GF-D8 (cell line): ENCODE measurements at places on chromosomes 7 and 10.

DNA sequence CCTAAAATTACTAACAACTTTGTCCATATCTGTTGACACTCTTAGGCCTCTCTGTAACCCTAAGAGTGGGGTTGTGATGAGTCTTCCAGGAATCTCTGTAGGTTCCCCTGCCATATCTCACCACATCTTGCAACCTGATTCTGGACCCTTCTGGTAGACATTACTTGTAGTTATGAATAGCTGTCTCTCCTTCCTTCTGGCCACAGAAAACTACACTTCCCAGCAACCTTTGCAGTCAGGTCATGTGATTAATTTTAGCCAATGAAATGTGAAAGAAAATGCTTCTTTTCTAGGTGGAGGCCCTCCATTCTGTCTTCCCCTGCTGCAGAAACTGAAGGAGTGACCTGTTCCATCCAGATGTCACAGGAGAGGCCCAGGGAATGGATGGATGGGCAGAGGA lies 147.6 kb upstream of the AOAH start:
- DNase-seq, result no peak

GRCh38 chr7:101686030-101686429 lies 56.9 kb upstream of the MYL10 start:
- DNase-seq, result no peak

DNA sequence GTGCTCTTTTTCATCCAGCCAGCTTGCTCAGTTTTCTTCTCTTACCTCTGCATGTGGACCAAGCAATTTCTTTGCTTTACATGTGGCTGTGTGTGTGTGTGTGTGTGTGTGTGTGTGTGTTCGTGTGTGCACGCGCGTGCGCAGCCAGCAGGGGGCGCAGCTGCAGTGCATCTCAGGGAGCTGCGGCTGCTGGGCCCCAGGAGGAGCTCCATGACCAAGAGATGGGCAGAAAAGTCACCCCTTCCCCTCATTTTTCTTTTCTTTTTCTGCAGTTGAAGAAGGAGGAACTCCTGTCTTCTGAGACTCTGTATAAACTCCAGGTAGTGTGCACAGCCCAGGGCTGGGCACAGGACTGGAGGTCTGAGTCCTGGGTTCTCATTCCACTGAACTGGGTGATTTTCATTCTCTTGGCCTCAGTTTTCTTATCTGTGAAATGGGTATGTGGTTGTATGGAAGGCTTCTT lies 41.8 kb downstream of the BLNK start:
- DNase-seq, result no peak

DNA sequence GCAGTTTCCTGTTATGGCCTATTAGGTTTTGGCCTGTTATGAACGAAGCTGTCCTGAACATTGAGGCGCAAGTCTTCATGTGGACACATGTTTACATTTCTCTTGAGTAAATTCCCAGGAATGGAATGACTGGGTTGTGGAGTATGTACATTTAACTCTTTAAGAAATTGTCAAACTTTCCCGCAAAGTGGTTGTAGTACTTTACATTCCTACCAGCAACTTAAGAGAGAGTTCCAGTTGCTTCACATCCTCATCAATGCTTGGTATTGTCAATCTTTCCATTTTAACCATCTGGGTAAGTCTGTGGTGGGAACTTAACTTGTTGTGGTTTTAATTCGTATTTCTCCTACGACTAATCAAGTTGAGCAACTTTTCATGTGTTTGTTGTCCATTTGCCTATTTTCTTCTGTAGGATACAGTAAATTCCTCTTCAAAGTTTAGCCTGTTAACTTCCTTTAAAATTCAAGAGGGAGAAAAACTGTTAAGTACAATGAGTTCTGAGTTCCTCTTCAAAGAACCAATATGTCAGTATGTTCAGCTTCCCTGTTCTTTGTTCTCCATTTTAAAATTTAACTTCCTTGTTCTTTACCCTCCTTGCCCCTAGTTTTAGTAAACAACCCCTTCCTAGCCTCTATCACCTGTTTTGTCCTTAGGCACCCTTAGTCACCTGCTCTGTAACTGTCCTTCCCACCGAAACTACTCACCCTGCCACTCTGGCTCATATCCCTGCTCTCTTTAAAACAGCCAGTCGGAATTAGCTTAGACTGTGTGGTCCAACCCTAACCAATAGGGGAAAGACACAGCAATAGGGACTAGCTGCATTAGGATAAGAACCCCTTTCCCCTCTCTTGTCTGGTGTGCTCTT lies 74.0 kb downstream of the FAM241B start:
- DNase-seq, result no peak

- DNase-seq, result no peak
Measured at GRCh38 chr10:21047511-21047910, 150.4 kb upstream of the NEBL start.

DNA sequence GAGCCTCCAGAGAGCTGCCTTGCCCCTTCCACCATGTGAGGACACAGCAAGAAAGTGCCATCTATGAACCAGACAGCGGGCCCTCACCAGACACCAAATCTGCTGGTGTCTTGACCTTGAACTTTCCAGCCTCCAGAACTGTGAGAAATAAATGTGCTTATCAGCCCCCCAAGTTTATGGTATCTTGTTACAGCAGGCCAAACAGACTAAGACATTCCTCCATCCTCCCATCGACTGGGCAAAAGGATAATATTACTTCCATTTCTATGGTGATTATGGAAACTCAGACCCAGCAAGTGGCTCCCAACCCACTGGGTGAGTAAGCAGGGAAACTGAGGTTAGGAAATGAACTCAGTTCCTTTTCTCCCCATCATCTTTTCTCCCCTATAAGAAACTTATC lies 288.4 kb downstream of the KCNMA1 start:
- no peak for DNase-seq

GRCh38 chr10:87713707-87714106 lies 54.0 kb downstream of the PAPSS2 start:
- DNase-seq, result no peak

- DNase-seq, result no peak
Measured at GRCh38 chr7:52498366-52498765, 537.1 kb upstream of the POM121L12 start.

GRCh38 chr10:770975-771374 lies 81.5 kb upstream of the DIP2C start:
- no peak for DNase-seq

DNA sequence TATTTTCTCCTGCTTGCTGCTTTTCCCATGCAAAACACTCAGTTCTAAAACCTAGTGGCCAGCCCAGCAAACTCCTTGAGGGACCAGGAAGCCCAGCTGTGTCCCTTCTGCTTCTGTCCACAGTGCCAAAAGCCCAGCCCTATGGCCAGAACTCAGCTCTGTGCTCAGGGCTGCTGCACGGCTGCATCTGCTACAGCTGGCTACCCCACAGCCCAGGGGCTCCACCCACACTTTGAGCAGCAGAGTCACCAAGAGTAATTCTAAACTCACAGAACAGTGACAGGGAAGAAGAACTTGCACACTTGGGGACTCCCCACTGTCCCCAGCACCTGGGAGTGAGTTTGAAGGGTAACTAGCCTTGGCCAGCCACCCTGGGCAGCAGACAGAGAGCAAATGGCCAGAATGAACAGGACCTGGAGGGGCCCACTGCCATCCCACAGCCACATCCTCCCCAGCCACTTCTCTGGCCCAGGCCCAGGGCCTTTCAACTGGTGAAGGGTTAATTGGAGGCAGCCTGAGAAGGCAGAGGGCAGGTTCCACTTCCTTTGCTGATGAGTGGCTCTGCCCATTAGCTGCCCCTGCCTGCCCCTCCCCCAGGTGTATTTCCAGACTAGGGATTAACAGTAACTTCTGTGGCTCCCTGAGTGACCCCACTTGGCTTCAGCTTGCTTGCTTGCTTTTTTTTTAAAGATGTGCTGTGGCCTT lies 28.1 kb upstream of the TRIM8 start:
- DNase-seq, result no peak

- DNase-seq, result no peak
Measured at GRCh38 chr7:100675105-100675451, 1.5 kb downstream of the GNB2 start.

- no peak for DNase-seq
Measured at GRCh38 chr10:7610651-7611389, 55.9 kb downstream of the ITIH5 start.

DNA sequence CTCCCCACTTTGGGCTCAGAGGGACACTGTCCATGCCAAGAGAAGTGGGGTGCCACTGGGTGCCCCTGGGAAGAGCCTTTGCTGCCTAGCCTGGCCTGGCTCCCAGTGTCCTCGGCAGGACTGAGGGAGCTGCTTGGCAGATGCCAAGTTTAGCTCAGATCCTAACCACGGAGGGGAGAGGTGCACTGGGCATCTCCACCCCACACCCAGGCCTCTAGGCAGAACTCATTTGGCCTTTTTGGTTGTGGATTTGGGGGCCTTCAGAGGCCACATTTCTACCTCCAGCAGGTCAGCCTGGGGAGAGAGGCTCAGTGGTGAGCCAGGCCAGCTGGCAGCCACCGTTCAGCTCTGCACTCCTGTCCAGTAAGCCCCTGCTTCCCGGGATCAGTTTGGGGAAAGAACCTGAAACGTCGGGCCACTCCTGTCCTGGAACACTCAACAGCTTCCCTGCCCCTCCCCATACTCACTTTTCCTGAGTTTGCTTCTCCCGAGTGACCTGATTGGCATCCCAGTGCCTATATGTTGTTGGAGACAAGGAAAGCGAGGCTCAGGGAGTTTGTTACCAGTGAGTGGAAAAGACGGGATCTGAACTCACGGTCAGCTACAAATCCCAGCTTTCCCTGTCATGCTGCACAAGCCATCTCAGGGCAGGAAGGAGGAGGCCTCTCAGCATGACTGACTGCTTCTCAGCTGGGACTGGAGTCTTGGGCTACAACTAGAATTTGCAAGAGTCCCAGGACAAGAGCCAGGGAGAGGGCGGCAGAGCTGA lies 11.2 kb upstream of the CXCL12 start:
- DNase-seq, result no peak

GRCh38 chr7:155951554-155952158 lies 139.4 kb upstream of the SHH start:
- no peak for DNase-seq

- DNase-seq, result no peak
Measured at GRCh38 chr10:112844681-112845544, 105.1 kb upstream of the TCF7L2 start.

DNA sequence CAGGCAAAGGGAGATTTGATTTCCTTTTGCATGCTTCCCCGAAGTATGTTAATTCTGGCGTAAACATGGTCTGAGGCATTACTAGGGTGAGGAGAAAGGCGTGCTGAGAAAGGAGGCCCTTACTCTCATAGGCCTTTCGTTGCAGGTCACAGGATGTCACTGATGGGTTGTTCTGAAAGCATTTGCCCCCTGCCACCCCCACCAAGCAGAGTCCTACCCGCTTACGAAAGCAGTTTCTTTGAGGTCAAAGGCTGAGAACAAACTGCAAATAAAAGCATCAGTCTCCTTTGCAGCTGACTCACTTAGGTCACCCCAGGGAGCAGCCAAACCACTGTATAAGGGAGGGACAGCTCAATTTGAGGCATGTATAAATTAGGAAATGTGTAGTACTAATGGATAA lies 57.1 kb downstream of the BPGM start:
- DNase-seq, result no peak

GRCh38 chr10:12512332-12513002 lies 163.1 kb downstream of the CAMK1D start:
- DNase-seq, result no peak

DNA sequence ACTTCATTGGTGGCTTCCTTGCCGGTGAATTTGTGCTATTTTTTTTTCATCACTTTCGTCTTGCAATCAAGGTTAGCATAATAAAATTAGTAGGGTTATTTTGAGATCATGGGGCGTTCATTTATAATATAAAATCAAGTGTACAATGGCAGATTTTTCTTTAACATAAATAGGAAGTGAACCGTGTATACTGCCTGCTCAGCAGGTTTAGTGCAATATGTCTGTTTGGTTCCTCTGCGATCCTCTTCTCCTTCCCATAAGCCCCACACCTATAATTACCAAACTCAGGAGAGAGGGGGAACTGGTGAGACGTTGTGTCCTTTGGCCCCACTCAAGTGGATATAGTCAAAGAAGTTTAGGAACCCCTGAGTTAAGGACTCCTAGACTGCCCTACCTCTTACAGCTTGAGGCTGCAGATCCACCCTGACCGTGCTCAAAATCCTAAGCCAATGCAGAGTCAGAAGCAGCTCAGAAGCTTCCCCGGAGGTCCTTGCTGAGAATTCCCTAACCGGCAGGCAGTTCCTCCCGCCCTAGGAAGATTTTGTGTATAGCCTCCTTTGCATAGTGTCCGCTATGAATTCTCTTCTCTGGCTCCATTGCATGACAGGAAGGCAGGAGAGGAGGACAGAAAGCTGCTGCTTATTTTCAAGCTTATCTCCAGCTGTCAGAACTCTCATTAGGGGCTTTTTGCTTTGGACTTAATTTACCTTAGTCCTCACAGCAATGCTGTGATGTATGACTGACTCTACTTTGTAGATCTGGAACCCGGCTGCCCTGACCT lies 41.5 kb downstream of the PYROXD2 start:
- DNase-seq, result no peak

- DNase-seq, result peak; percentile 21
Measured at GRCh38 chr10:89301721-89302445, at the start of gene IFIT2. Gene IFIT2 (plus strand): TSS chr10:89302046. CDS start chr10:89302124, 78 bp downstream.

DNA sequence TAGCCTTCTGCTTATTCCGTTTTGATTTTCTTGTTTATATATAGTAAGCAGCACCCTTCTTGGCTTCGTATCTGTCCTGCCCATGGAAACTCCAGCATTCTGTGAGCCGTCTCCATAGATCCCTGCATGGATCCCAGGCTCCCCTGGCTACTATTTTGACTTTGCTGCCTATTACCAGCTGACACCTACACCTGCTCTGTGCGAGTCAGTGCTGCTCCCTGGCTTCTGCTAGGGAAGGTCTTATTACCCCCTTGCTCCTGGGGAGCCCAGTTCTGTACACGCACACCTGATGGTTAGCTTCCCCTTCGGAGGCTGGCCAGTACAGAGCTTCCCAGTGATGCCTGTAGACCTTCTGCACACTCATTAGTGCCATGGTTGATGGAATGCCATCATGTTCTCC lies 35.4 kb downstream of the NACAD start:
- no peak for DNase-seq

GRCh38 chr10:100736144-100736808 lies 9.1 kb upstream of the PAX2 start:
- no peak for DNase-seq

DNA sequence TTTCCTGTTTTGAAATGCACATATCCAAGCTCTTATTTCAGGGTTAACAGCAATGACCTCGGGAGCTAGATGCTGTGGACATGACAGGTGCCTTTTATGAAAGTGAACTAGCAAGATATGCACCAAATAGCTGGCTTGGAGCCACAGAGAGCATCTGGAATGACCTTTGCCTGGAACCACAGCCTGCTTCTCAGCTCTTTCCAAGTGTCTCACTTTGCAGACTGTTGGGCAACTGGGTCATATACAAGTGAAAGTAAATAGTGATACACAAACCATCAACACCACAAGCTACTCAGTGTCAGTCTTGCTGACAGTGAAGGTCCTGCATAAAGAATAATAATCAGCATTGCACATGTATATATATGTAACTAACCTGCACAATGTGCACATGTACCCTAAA lies 183.5 kb downstream of the RNF133 start:
- DNase-seq, result no peak

GRCh38 chr7:155203059-155203881 lies 94.4 kb upstream of the INSIG1 start:
- peak; percentile 47 for DNase-seq
